ENCODE measurements at places on chromosomes 12 and 14.

DNA sequence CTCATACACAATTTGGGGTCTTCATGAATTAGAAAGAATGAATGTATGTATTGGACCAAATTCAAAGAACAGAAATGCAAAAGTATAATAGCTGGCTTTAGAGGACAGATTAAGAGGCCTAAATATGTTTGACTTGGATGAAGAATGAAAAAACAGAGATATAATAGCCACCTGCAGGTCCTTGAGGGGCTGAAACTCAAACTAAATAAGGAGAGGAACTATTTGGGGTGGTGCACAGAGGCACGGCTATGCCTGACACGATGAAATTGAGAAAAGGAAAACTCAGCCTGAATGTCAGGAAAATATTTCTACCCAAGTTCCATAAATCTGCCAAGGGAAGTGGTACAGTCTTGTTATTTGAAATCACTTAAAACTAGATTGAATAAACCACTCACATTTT, 222.9 kb upstream of the DDHD1 start:
- no peak for DNase-seq

GRCh38 chr12:1640328-1641234, 11.6 kb downstream of the WNT5B start:
- DNase-seq: no peak

GRCh38 chr14:92641306-92641705, 107.1 kb downstream of the LGMN start:
- DNase-seq: no peak

DNA sequence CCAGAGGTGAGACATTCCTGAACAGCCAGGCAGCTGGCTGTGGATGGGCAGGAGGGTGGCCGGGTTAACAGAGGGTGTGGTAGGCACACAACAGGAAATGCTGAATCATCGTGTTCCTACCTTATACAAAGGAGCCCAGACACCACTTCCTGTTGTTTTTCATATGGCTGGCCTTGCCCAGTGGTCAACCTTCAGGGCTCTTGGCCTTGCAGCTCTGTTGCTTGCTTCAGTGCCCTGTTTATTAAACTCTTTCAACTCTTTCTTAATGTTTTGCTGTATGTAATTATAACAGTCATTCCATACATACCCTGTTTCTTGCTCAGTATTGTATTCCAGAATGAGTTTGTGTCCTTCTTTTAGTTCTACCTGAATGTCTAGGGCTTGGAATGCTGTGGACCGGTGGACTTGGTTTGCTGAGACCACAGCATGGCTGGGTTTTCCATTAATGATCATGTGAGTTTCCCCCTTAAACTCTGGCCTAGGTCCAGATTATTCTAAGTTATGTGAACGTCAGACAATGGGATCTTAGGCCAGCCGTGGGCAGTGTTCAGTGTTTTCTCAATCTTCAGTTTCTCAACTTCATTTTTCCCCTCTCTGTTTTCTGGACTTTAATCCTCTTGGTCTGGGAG, 11.9 kb downstream of the CFAP54 start:
- DNase-seq: no peak

GRCh38 chr14:42047421-42048055, 440.9 kb downstream of the LRFN5 start:
- no peak for DNase-seq

DNA sequence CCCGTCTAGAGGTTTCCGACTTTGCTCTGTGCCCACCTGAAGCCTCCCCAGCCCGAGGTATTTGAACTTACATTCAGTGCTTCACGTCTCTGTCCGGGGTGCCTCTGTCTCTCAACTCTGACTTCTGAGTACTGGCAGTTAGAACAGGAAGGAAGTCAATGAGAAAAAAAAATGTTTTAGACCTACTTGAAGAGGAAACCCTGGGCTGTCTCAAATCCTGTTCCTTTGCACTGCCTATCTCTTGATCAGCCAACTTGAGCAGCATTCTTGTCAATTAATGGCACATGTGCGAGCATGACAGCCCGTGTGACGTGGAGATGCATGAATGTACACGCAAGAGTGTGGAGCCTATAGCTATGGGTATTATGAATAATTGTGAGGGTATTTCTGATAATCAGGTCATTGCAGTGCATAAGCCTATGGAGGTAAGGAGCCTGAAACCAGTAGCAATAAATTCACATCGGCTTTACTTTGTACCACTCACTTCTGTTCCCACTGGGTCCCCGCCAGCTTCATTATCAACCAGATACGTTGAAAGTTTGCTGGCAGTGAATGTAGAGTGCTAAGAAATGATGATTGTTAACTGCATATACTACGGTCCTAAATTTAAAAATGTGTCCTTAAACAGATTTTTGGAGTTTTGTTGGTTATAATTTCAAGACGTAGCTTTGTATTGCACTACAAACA, at the start of gene ARHGDIB:
TSS of gene ARHGDIB (minus strand) at position 136 of the 687 bp plus-strand sequence. CDS start 10,889 bp downstream, outside the sequence.
- DNase-seq: no peak

- peak; percentile 11 for DNase-seq
Measured at GRCh38 chr12:4164559-4165558, 108.7 kb upstream of the CCND2 start.

DNA sequence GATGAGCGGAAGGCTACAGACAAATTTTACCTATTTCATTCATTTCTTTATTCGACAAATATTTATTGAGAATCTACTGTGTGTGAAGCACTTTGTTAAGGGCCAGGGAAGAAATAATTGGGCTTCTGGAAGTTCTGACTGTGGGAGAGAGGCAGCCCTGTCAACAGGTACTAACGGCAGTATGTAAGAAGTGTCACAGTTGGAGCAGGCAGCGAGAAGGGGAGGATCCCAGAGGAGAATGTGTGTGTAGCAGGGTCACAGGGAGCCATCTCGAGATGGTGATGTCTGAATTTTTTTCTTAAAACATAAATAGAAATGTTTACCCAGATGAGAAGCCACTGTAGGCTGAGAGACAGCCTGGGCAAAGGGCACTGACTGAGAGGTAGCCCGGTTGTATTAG, 163.3 kb upstream of the SLC38A2 start:
- DNase-seq: no peak

DNA sequence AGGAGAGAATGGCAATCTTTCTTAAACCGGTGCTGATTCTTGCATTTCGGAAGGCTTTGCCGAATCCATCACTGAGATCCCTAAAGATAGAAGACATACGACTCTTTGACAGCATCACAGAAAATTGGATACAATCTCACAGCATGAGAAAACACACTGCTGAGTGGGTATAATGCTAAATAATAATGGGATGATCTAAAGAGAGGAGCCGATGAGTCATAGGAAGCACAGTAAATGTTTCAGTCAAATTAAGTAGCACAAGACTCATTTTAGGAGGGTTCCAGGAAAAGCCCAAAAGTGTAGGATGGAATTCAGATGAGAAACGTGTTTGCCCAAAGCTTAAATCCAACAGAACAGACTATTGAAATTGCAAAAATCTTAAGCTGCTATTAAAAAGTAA, 81.7 kb downstream of the CPNE8 start:
- peak; percentile 21 for DNase-seq

GRCh38 chr12:153080-153746, 60.7 kb downstream of the SLC6A12 start:
- DNase-seq: no peak

GRCh38 chr14:96204151-96205058, at the start of gene BDKRB2:
TSS of gene BDKRB2 (plus strand) at chr14:96204839. CDS start at chr14:96237108, 32,269 bp downstream.
- no peak for DNase-seq

DNA sequence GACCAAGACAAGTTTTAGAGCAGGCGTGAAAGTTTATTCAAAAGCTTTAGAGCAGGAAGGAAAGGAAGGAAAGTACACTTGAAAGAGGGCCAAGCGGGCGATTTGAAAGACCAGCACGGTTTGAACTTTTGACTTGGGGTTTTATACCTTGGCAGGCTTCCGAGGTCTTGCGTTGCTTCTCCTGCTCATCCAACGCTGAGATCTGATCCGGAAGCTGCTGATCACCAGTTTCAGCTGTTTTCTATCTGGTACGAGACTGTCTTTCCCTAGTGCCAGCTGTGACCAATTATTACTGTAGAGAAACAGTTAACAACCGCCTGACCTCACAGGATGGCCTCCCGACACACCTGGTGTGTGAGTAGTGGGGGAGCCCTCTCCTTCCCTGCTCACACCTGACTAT, 20.6 kb upstream of the SNRPF start:
- no peak for DNase-seq

GRCh38 chr14:74362361-74362915, 14.2 kb downstream of the VRTN start:
- DNase-seq: peak; percentile 11

DNA sequence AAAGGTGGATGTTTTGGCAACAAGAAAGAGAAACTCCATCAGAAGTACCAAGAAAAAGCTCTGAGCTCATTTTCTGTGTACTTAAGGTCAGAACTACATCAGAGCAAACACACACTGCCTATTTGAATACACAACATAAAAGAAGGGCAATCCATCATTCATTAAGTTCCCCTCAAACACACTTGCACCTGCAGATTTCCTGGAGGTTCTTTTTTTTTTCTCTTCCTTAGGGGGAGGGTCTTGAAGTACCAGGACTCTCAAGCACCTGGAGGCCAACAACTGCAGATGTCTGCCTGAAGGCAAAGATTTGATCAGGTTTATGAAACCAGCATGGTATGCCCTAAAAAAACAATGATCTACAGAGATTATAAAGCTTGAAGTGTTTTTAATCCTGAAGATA, 26.1 kb upstream of the PTHLH start:
- DNase-seq: no peak

GRCh38 chr12:53751336-53752191, at the start of gene CISTR:
TSS of gene CISTR (minus strand) at chr12:53751979.
- DNase-seq: no peak

- DNase-seq: peak; percentile 69
Measured at GRCh38 chr14:60151715-60152114, 13.5 kb downstream of the DHRS7 start.

- no peak for DNase-seq
Measured at GRCh38 chr14:103314496-103315277, 19.4 kb upstream of the EIF5 start.

GRCh38 chr12:57846285-57846576, 298 bp downstream of the CTDSP2 start:
- DNase-seq: no peak

DNA sequence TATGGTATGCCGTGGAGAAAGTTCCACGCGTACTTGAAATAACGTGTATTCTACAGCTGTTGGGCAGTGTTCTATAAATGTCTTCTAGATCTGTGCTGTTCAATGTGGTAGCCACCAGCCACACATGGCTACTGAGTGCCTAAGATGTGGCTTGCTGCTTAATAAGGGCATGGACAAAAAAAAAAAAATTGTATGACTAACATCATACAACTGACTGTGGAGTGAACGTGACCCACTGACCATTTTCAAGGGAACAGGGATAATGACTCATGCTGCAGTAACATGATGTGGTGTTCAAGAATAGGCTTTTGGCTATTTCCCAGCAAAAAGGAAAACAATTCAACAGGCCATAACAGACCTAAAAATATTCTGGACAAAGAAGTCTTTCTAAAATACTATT, 13.0 kb downstream of the ATG14 start:
- DNase-seq: peak; percentile 86

DNA sequence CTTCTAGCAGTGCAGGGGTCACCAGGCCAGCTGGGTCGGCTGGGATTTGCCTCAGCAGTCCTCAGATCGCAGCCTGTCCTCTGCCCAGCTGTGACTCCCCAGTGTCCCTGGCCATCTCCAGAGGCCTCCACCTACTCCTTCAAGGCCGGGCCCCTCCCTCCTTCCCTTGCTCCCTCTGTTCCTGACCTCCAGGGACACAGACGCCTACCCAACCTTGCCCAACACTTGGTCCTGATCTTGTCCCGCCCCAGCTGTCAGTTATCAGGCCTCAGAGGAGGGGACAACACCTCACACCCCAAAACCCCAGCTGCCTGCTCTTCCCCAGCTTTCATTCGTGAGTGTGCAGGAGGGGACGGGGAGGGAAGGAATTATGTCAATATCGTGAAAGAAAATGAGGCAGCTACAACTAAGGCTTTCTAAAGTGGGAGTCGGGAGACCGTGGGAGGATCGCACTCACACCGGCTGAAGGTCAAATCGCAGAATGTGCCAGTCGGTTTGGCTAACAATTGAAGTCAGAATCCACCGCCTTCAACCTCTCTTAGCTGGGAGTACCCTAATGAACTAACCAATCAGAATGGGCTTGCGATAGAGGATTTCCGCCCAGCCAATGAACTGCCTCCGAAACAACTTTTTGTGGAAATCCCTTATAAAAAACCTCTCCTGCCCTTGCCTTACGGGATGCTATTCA, 9.4 kb upstream of the PLBD2 start:
- DNase-seq: no peak

DNA sequence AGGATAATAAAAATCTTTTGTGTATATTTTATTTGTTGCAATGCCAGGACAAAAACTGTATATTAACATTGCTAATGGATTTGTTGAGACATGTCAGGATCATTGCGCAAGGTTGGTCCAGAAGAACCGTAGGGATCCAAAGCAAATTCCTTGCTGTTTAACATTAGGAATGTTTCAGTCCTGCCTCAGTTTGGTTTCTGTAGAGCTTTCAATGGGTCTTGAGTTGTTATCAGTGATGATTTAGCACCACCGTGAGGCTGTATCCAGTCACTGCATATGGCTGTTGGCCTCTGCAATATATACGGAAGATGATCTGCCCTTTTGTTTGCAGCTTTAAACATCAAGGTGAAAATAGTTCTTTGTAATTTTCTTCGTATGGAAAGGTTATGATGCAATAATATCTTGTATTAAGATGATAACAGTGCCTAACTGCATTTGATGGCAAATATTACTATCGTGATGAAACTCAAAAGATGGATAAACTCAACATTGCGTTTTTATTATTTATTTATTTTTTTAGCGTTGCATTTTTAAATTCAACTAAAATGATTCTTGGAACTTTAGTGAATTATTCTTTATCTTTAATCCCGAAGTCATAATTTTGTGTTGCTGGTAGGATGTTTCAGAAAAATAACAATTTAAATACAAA, 231.2 kb downstream of the AKAP6 start:
- peak; percentile 58 for DNase-seq

DNA sequence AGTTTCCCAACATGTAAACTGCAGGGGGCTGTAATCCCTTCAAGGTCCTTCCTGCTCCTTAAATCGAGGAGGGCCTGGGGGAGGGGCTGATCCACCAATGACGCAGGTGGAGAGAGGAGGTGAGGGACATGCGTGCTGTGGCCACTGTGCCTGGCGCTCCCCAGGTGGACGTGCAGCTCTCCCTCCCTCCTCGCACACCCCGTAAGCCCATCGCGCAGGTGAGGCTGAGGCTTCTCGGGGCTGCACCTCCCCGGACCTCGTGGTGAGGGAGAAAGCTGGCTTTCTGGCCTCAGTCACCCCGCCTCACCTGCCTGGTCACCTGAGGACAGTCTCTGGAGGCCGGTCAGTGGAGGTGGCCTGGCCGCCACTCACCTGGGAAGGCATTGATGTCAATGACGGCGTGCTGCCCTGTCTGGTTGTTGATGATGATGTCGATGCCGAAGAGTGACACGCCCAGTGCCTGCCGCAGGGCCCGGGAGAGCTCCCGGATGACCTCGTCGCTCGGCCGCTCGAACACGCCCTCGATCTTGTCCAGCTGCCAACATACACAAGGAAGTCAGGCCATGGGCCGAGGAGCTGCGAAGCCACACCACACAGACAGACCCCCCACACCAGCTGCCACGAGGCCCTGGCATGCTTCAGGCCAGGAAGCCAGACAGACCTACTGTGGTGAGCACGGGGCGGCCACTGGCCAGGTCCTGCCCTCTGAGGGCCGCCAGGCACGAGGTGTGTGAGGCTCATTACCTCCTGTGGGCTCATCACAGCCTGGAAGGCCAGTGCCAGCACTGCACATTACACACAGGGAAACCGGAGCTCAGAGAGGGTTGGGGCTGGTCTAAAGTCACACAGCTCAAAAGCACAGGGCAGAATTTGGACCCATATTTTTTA, 23.3 kb downstream of the CHGA start:
- no peak for DNase-seq

- DNase-seq: no peak
Measured at GRCh38 chr12:76848132-76848531, 30.7 kb downstream of the CSRP2 start.
